Cardiac muscle cell (in vitro differentiated cells and primary cell): ENCODE measurements at places on chromosomes 12 and 14.
A peak's percentile ranks its signal among the peaks of the same experiment; 100 is the strongest.

- DNase-seq = no peak
Measured at GRCh38 chr12:121184425-121184824, 25.5 kb upstream of the P2RX4 start.

GRCh38 chr12:131218026-131218922 is 264.6 kb downstream of the ADGRD1 start:
- no peak for DNase-seq

- DNase-seq = no peak
Measured at GRCh38 chr14:70828188-70828587, 18.9 kb upstream of the MAP3K9 start.

GRCh38 chr12:113244478-113244958 is 23.3 kb downstream of the TPCN1 start:
- DNase-seq = no peak

GRCh38 chr14:69753860-69754259 is 13.1 kb upstream of the SRSF5 start:
- no peak for DNase-seq

DNA sequence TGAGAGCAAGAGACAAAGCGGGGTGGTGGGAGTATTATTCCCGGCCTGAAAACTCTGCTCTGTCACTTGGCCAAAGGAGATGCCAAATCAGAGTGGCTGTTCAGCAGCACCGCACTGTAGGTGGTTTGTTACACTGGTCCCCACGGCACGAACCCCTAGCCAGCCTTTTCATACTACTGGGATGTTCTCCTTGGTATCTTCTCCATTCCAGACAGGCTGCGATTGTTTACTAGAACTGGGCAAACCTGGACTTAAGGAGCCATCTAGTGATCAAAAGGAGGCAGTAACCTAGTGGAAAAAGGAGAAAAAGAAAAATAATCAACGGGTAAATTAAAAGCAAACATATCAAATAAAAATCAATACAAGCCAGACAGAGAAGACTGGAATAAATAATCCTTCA is 58.9 kb upstream of the TMTC2 start:
- peak; percentile 24 for DNase-seq

GRCh38 chr14:76045773-76046172 is 60.2 kb downstream of the IFT43 start:
- no peak for DNase-seq

- DNase-seq = no peak
Measured at GRCh38 chr14:68669111-68669511, 123.8 kb downstream of the ZFP36L1 start.

GRCh38 chr12:59041241-59042121 is 121.2 kb upstream of the LRIG3 start:
- no peak for DNase-seq

GRCh38 chr12:54585243-54585642 is 3.2 kb downstream of the PPP1R1A start:
- no peak for DNase-seq

DNA sequence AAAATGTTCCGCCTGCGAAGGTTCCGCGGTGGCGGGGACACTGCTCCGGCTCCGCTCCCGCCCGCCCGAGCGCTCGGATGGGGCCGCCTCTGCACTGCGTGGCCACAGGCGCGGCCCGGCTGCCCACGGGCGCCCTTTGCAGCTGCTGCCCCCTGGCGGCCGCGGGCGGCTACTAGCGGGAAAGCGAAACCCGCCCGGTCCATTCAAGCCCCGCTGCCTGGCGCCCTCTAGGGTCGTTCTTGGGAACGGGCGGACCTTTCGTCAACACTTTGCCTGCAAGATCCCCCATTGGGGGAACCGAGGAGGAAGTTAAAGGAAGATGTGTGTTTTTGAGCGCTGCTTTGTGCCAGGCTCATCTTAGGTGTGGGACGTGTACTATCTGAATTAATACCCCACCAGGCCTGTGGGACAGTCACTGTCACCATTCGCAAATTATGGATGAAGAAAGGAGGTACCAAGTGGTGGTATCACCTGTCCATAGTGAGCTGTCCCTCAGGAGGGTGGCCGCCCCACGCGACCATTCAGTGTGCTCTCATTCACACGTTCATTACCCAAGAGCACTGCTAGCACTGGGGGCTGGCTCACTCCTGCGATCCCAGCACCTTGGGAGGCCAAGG is 19.4 kb downstream of the GPR132 start:
- peak; percentile 93 for DNase-seq

- DNase-seq = peak; percentile 42
Measured at GRCh38 chr12:78470354-78471195, 394.0 kb upstream of the SYT1 start.

DNA sequence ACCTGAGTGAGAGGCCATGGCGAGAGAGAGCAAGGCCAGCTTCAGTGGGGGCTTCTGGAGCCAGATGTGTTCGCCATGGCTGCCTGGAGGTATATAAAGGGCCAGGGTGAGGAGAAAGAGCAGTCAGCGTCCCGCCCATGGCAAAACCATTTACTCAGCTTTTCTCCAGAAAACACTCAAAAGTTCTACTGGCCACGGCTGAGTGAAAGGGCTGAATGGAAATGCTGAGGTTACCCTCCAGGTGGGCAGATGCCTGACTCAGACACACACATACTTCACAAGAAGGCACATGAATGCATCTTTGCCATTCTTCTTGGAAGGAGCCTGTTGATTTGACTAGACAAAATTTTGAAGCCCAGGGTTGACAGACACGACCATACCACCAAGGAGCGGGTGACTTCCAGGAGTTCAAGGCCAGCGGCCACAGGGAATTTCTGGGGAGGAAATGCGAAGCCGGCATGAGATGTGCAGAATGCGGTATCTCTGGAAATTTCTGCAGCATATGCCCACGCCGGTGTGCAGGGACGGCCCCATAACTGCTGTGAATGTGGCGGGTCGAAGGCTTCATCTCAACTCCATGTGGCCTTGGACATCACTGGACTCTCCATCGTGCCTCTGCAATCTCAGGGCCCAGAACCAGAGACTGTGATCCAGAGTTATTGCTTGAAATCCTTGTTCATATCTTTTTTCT is at the start of gene IL31:
IL31 (minus strand) TSS at position 67 of the 691 bp plus-strand sequence; CDS start at position 18, 49 bp downstream.
- no peak for DNase-seq

DNA sequence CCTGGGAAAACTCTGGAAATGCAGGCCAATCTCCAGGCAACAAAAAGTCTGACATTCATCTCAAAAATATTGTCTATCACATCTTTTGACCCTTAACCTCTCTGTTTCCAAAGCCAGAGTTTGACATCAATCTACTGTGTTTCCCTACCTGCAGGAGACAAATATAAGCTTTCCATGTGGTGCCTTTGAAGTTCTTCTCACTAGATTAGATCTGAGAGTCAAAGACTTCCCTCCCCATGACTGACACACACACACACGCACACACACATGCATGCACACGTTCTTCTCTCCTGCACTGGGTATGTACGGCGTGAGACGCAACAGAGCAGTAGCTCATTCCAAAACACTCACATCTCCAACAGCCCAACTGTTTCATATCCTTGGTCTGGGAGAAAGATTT is 8.1 kb upstream of the ITPR2 start:
- DNase-seq = no peak

GRCh38 chr12:127041985-127042625 is 1224.9 kb upstream of the TMEM132C start:
- no peak for DNase-seq

DNA sequence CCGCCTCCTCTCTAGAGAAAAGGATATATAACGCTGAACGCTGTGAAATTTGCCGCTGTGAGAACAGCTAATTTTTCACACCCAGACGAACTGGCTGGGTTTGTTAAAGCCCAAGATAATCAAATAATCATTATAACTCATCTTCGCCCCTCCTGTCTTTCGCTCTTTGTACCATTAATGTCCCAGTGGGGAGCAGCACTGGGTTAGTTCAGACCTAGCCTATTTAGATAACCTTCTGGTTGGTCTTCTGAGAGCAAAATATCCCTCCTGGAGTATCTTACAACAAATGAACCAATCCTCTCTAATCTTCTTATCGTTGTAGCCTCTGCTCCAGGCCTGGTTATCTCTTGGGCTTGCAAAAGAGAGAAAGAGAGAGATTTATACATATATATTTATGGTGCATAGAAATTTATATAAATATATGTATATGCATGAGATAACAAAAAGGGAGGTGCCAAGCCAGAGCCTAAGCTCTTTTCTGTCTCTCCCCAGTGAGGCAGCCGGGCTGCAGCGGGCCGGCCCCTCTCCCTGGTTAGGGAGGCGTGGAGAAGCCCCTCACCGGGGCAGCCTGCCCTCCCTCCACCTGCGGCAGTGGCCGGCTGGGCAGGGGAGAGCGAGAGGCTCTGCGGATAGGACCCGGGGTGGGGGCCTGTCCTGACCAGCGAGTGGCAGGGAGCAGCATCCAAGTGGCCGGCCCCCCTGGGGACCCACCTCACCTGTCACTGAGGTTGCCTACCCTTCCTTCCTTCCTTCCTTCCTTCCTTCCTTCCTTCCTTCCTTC is 202.0 kb upstream of the LHX5 start:
- no peak for DNase-seq

- DNase-seq = no peak
Measured at GRCh38 chr14:77378701-77379100, 1.5 kb downstream of the SAMD15 start.

- DNase-seq = no peak
Measured at GRCh38 chr12:119565404-119565803, 28.2 kb upstream of the TMEM233 start.

GRCh38 chr12:10142976-10143589 is 13.1 kb upstream of the CLEC7A start:
- no peak for DNase-seq

- DNase-seq = peak; percentile 30
Measured at GRCh38 chr14:37709419-37710195, 114.2 kb downstream of the TTC6 start.

DNA sequence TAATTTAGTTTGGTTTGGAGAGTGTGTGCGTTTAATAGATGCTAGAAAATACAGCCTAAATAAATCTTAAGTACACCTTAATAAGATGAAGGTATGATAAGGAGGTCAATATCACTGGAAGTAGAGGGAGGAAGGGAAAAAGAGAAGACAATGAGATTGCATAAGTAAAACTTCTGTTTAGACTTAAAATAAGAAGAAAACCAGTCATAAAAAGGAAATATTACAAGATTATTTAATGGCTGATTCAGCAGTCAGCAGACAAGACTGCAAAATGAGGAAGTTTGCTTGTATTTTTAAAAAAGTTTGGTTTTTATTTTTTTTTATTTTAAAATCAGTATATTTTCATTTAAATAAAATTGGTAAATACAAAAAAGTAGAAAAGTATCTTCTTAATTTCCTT is 3.2 kb downstream of the SLC38A6 start:
- no peak for DNase-seq

DNA sequence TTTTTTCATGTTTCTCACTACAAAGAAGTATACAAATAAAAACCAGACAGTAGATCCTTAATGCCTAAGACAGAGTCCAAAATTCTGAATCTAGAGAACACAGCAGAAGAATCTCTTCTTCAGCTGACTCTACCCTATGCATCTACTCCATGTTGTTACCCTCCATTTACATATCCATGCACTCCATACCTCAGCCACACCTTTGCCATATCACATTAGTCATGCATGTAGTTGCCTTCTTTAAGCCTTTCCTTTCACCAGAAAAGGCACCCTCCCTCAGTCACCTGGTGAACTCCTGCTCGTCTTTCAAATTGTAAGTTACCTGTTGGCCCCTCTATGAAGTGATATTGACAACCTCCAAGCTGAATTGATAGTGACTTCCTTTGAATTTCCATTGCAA is 271.2 kb upstream of the FAR2 start:
- DNase-seq = no peak

- peak; percentile 75 for DNase-seq
Measured at GRCh38 chr12:131132118-131132892, 178.6 kb downstream of the ADGRD1 start.

GRCh38 chr14:99568567-99569560 is 35.1 kb downstream of the CCDC85C start:
- DNase-seq = peak; percentile 75

- DNase-seq = no peak
Measured at GRCh38 chr14:104898870-104899510, 25.7 kb upstream of the PLD4 start.

DNA sequence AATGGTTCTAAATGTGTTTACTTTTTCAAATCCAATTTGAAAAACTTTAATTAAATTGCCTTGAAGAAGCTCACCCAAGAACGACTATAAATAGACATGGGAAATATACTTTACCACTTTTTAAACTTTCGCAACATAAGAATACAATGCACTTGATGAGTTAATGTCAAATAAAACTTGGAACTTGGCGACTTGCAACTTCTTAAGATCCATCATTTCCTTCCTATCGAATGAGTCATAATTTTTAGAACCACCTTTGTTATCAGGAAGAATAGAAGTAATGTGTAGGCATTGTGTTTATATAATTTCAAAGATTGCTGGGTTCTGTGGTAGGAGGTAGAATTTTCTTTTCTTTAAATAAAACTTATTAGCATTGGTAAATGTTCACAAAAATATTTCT is 1417.4 kb upstream of the FLRT2 start:
- no peak for DNase-seq

DNA sequence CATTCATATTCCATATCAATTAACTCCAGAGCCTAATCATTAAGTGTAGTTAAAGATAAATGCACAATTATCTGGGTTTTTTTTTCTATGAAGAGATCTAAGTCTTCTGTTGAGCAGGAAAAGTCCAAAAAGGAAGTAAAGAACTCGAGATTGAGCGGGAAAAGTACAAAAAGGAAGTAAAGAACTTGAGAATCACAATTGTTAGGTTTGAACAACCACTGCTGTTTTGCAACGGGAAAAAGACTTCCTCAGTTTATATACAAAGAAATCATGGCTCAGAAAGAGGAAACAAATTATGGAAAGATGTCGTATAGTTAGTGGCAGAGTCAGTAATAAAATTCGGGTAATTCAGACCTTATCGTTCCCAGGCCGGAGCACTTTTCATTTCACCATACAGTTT is 63.3 kb downstream of the PPP1R12A start:
- DNase-seq = no peak

GRCh38 chr14:91496790-91497189 is 13.3 kb downstream of the PPP4R3A start:
- no peak for DNase-seq

- DNase-seq = no peak
Measured at GRCh38 chr12:71771069-71771468, 16.4 kb downstream of the RAB21 start.

- no peak for DNase-seq
Measured at GRCh38 chr12:44960856-44961255, 84.7 kb upstream of the NELL2 start.

GRCh38 chr12:7146228-7146627 is 16.1 kb downstream of the CLSTN3 start:
- no peak for DNase-seq

DNA sequence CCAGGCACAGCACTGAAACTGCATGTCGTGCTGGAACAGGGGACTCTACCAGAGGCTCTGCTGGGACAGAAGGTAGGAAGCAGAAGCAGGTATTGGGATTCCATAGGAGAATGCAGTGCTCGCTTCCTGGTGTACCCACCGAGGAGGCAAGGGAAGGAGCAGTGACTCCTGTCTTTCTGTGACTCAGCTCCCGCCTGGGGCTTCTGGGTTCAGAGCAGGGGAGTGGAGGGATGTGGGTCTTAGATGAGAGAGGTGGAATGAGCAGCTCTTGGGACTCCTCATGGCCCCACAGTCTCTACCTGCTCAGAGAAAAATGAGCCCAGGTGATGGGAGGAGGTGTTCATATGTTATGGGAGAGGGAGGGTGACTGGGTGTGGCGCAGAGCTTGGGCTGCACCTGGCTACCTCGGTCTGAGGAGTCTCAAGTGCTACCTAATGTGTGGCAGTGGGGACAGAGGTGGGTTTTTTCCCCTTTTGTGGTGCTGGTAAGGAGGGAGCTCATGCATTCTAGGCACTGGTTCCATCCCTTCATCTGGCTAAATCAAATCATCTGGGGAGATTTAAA is 26.3 kb downstream of the WNT5B start:
- DNase-seq = no peak
